NCI-H524 (cell line): ENCODE measurements at places on chromosomes 4 and X.
A peak's percentile ranks its signal among the peaks of the same experiment; 100 is the strongest.

DNA sequence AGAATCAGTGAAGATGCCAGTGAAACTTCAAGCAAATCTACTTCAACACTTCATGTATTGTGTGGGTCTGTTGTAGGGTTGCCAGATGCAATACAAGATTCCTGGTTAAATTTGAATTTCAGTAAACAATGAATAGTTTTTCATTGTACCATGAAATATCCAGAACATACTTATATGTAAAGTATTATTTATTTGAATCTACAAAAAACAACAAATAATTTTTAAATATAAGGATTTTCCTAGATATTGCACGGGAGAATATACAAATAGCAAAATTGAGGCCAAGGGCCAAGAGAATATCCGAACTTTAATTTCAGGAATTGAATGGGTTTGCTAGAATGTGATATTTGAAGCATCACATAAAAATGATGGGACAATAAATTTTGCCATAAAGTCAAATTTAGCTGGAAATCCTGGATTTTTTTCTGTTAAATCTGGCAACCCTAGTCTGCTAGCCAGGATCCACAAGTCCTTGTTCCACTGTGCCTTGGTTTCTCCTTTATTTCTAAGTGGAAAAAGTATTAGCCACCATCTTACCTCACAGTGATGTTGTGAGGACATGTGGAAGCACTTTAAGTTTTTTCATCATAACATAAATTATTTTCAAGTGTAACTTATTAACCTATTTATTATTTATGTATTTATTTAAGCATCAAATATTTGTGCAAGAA lies 2.3 kb downstream of the CXCL8 start:
- DNase-seq, result no peak

DNA sequence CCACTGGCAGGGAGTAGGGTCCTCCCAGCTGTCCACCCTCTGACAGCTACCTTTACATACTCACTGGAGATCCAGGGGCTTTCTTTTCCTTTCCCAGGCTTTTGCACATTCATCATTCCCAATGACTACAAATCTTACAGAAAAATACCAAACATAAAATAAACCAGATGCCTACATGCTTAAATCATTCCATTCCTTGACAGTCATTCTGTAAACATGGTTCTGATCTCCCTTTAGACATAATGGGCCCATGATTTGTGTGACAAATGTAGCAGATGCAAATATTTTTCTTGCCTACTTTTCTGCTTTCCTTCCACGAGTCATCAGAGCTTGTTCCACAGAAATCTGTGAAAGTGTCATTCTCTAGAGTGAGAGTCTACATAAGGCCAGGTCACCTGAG lies 207.0 kb downstream of the IDS start:
- no peak for DNase-seq

- DNase-seq, result no peak
These were observed 42.0 kb downstream of the SLC4A4 start for GRCh38 chr4:71380788-71381187.

- no peak for DNase-seq
These were observed 309.4 kb upstream of the NOCT start for GRCh38 chr4:138706201-138706600.

DNA sequence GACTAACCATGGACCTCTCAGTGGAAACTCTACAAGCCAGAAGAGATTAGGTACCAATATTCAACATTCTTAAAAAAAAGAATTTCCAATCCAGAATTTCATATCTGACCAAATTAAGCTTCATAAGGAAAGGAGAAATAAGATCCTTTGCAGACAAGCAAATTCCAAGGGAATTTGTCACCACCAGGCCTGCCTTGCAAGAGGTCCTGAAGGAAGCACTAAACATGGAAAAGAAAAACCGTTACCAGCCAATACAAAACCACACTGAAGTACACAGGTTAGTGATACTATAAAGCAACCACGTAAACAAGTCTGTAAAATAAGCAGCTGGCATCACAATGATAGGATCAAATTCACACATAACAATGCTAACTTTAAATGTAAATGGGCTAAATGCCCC lies 156.6 kb downstream of the FAM13A start:
- DNase-seq, result no peak

GRCh38 chr4:23234018-23234417 lies 541.3 kb downstream of the GBA3 start:
- no peak for DNase-seq

DNA sequence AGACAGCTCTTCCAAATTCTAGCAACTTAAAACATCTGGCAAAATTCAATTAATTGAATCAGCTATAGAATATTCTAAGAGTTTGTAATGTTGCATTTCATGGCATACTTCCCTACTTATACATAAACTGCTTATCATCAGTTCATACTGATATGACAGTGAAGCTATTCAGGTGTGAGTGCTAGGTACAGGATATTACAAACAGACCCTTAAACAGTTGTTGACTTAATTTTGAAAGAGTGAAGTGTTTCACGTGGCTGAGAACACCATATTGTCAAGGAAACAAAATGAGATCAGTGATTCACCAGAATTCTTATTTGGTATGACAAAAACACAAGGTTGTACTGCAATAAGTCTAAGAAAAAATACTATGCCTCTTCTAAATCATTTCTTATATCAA lies 27.4 kb downstream of the CENPU start:
- no peak for DNase-seq

GRCh38 chr4:65624651-65625050 lies 45.6 kb downstream of the EPHA5 start:
- no peak for DNase-seq

DNA sequence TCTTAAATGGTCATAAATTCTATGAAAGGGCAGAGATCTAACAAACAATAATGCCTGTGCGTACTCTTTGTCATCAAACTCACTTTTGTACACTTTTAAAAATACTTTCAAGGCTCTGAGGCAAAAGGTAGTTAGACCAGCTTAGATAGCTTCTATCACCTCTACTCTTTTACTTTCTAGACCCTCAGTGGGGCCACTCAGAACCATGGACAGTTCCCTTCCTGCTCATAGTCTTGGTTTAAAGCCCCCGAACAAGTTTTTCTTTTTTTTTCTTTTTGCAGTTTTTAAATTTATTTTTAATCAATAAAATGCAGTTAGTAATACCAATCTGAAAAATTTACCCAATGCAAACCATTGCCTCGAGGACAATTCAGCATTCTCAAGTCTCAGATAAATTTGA lies 460.5 kb upstream of the CNKSR2 start:
- DNase-seq, result no peak

DNA sequence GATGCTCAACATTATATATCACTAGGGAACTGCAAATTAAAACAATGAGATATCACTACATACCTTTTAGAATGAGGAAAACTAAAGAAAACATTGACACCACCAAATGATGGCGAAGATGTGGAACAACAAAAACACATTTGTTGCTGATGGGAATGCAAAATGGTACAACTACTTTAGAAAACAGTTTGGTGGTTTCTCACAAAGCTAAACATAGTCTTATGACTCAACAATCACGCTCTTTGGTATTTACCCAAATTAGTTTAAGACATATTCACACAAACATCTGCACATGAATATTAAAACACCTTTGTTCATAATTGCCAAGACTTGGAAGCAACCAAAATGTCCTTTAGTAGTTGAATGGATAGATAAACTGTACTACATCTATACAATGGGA lies 53.2 kb downstream of the USO1 start:
- no peak for DNase-seq

DNA sequence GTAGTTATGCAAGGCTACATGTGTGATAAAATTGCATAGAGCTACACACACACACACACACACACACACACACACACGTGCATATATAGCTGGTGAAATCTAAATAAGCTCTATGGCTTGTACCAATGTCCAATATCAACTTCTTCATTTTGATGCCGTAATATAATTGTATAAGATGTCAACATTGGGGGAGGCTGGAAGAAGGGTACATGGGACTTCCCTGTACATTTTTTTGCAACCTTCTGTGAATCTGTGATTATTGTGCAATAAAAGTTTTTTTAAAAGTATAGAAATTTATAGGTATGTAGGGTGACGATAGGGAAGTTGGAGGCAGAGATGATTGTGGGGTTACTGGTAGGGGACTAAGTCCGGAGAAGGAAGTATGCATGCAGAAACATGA lies 105.5 kb downstream of the HDAC8 start:
- no peak for DNase-seq

DNA sequence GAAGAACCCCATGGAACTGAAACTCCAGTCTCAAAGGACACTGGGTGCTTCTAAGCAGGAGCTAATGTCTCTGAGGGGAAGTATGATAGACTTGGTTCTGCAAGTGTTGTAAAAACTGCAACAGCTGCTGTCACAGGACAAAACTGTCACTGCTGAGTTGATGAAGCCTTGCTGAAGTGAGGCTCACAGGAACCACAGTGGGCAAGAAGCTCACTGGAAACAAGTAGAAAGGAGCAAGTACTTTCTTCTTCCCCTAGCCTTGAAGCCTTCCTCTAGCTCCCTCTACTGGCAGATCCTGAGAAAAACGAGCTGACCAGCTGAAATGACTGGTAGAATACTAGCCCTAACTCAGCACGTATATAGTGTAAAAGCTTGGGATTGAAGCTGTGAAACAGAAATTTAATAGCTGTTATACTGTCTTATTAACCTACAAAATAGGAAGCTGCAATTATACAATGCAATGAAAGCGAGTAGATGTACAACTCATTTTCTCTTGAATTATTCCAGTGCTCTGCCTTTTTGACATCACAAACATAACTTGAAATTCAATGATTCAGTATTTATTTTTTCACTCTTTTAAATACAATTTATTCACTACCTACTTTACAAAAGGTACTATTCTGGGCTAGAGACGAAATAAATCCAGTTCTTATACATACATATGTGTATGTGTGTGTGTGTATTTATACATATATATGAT lies 91.4 kb downstream of the GABRB1 start:
- peak; percentile 86 for DNase-seq

GRCh38 chr4:89942811-89943210 lies 48.2 kb downstream of the MMRN1 start:
- DNase-seq, result no peak

DNA sequence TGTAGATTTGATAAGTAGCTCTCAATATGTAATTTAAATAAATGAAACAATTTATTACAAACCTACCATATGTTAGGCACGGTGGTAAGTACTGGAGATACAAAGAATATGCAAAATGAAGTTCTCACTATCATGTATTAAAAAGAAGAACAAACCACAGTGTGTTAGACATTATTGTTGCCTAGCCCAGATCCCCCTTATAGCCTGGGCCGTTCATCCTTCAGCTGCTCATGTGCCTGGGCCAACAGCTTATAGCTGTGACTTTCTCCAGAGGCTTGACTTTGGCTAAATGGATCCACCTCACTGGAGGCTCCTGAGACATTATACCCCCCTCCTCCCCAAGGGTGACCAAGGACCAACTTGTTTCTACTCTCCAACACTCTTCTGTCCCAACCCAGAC lies 29.8 kb upstream of the CCNG2 start:
- DNase-seq, result no peak

- DNase-seq, result no peak
These were observed 171.4 kb upstream of the NRK start for GRCh38 chrX:105650986-105651385.

- DNase-seq, result no peak
These were observed 236.7 kb upstream of the JADE1 start for GRCh38 chr4:128572778-128573241.

GRCh38 chrX:136061286-136061685 lies 76.1 kb downstream of the SLC9A6 start:
- no peak for DNase-seq

GRCh38 chr4:53185869-53186585 lies 179.8 kb downstream of the SCFD2 start:
- DNase-seq, result no peak

DNA sequence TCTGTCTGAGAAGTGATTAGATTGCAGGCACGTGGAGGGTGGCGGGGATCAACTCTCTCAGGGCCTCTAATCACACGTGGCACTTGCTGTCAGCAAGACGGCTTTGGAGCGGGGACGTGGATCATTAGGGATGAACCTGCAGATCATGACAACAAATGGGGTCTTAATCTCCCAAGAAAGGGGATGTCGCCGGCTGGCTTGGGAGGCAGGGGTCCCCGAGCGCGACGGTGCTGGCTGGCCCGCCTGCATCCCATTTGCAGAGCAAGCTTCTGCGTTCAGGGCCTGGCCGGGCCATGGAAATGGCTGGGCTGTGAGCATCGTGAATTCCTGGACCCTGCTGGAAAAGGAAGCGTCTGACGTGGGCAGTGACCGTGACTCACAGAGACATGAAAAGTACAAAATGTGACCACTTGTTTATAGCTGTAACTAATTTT lies 85.1 kb upstream of the SHOX start:
- DNase-seq, result no peak

DNA sequence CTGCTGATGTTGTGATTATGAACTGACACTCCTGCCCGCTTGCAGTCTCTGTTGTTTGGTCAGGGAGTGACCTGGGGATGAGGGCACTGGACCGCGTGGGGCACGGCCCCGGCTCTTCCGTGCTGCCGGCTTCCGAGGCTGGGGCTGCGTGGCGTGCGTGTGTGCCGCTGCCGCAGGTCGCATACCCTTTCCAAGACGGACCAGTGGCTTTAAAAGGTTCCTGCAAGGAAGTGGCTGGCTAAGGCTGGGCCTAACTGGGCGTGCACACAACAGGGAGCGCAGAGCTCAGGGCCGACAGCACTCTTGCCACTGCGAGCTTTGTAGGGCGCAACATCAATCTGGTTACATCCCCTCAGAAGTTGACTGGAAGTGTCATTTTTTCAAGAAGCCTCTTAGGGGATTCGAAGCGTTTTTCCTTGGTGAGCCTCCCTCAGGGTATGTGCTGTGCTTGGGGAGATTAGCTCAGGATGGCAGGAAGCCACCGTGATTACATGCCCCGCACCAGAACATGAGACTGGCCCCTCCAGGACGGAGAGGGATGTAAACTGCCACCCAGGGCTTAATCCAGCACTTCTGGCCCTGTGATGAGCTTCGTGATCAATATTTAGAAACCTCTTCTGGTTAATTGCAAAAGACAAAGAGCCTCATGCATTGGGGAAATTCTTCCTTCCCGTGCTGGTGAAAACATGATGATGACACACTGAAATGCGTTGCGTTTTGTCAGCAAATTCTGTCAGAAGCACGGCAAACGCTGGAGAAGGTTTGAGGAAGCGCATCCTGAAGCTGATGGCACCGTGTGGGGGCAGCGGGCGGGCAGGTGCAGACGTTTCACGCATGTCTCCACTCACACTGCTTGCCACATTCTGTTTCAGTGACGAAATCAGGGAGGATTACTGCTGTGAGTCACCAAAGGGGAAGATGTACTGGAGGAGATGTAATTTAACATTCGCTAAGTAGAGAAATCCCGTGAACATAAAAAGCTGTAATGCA lies 11.1 kb downstream of the MAEA start:
- DNase-seq, result no peak

GRCh38 chr4:104330125-104330905 lies 164.4 kb downstream of the CXXC4 start:
- DNase-seq, result no peak

GRCh38 chrX:53674581-53674980 lies 11.9 kb downstream of the HUWE1 start:
- no peak for DNase-seq

- no peak for DNase-seq
These were observed 74.2 kb downstream of the CT47B1 start for GRCh38 chrX:120801426-120801825.

- no peak for DNase-seq
These were observed 12.1 kb downstream of the HAND2 start for GRCh38 chr4:173517781-173518424.

- DNase-seq, result no peak
These were observed 1731.7 kb downstream of the ARAP2 start for GRCh38 chr4:34512616-34513015.
